ENCODE measurements at places on chromosomes 2 and 18.

GRCh38 chr2:18435426-18436037, 124.9 kb downstream of the RDH14 start:
- no peak for DNase-seq

GRCh38 chr2:128585706-128586105, 267.0 kb upstream of the HS6ST1 start:
- DNase-seq = no peak

GRCh38 chr2:226489775-226490541, 309.7 kb downstream of the IRS1 start:
- DNase-seq = no peak

- no peak for DNase-seq
Measured at GRCh38 chr2:117989854-117990438, 23.9 kb downstream of the CCDC93 start.

DNA sequence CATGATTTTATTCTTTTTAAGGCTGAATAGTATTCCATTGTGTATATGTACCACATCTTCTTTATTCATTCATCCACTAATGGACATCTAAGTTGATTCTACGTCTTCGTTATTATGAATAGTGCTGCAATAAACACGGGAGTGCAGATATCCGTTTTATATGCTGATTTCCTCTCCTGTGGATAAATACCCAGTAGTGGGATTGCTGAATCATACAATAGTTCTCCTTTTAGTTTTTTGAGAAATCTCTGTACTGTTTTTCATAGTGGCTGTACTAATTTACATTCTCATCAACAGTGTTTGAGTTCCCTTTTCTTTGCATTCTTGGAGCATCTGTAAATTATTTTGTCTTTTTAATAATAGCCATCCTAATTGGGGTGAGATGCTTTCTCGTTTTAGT, 114.5 kb downstream of the RGPD3 start:
- DNase-seq = no peak

DNA sequence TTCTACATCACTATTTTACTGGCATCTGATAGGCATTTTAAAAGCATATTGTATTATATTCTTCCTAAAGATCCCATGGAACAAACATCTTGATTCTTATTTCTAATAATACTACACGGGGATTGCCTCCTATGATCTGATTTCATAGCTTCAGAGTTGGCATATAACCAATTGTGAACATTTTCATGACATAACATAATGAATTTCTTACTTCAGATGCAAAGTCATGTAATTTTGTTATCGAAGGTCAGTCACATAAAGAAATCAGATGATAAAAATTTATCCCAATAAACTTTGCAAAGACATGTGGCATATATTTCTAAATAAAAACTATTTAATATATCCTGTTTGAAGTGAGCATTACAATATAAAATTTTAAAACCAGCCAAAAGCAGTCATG, 93.3 kb downstream of the COL5A2 start:
- no peak for DNase-seq

DNA sequence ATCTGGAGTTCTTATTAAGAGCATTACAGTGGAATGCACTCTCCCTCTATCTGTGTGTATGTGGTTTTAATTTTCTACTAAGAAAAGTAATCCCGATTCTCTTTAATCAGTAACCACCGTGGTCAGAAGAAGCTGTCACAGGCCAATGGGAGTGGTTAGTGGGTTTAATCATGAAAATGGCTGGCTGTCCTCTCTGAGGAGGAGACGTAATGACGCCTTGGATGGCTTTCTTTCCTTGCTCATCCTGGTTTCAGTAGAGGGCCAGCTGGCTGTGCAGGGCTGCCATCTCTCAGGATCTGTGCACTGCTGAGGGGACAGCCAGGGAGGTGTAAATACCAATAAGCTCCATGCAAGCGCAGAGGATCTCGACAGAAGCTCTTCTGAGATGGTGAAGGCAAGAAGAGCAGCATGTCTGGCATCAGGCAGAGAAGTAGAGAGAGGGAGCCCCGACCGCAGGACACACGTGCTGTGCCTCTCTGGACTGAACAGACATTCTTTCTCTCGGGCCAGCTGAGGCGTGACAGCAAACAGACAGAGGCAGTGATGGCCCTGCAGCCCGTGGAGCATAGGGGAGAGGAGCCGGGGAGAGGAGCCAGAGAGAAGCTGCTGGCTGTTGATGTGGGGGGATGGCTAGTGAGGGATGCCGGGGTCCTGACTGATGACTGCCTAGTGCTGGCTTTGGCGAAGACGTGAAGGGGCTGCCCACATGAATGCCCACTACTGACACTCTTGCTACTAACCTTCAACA, 65.1 kb upstream of the DAPL1 start:
- no peak for DNase-seq

GRCh38 chr18:36169938-36170337, 17.4 kb upstream of the MOCOS start:
- no peak for DNase-seq

GRCh38 chr2:17835516-17835915, 19.3 kb downstream of the MSGN1 start:
- no peak for DNase-seq

DNA sequence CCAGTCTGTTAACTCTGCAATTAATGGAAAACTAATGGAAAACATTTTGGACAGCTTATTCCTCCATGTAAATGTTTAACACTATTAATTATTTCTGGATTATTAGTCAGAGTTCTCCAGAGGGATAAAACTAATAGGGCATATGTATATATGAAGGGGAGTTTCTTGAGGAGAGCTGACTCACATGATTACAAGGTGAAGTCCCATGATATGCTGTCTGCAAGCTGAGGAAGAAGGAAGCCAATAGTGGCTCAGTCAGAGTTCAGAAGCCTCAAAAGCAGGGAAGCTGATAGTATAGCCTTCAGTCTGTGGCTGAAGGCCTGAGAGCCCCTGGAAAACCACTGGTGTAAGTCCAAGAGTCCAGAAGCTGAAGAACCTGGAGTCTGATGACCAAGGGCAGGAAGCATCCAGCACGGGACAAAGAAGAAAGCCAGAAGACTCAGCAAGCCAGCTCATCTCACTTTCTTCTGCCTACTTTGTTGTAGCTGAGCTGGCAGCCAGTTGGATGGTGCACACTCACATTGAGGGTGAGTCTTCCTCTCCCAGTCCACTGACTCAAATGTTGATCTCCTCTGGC, 136.0 kb downstream of the PTH2R start:
- no peak for DNase-seq

DNA sequence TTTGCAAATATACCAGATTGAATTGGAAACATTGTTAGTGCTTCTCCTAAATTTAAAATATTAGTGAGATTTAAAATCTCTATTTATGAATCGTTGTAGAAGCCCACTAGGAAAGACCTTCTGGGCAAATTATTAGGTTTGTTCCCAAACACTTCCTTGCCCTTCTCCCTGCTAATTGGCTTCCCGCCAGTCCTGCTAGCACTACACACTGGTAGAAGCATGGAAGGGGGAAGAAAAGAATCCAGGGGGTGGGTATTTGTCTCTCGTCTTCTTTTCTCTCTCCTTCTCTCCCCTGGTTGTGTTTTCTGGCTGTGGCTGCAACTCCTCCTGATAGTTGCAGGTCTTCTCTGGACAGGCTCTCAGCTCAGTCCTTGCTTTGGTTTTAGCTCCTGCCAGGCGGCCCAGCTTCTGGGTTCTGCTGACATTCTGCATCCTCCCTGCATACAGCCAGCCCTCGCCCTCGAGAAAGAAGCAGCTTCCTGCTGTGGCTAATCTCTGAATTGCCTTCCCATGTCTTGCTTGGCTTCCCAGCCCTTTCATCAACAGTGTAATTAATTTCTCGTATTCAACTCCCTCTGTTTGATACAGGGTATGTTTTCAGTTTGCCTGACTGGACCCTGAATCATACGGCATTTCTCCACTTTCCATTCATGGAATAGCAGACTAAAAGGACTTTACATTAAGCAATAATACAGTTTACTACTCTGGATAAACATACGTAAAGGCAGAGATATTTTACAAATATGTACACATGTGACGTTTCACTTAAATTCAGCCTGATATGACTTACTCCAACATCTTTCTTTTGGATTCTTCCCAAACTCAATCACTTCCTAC, 6.9 kb upstream of the PARD3B start:
- no peak for DNase-seq

DNA sequence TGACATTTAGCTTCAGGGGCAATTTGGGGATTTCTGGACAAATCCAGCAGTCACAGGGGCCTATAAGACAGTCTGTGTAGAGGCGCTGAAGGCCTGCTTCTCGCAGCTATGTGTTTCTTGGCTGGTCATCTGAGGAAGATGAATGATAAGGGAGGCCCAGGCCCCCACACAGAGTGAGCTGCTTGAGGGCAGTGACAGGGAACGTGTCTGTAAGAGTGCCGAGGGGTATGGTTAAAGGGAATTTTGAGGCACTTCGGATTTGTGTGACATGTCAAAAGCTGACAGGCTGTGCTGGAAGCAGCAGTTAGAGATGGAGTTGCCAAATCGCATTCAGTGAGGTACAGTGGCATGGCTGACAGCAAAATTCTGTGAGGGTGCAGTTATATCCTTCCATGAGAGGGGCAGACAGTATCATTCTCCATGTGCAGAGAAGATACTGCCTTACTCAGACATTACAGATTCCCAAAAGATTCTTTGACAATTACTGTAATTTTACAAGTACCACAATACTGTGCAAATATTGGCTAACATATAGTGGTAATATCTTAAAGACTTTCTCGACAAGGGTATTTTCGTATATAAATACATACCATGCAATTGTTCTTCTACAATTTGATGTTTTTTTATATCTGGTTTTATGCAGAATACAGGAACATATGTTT, 74.0 kb downstream of the CERS6 start:
- no peak for DNase-seq

DNA sequence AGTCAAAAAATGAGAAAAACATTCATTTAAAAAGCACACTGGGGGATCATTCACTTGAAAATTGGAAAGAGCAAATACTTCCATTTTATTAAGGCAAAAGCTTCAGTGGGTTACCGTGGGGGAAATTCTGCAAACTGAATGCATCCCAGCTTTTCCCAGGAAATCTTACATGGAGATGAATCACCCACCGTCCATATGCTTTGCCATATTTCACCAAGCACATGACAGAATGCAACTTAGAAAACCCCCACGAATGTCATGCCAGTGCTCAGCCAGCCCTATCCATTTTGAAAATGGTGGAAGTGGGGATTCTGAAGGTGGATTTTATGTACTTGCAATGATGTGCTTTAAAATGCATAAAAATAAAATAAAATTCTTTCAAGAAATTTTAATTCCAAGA, 485.5 kb upstream of the ID2 start:
- no peak for DNase-seq

DNA sequence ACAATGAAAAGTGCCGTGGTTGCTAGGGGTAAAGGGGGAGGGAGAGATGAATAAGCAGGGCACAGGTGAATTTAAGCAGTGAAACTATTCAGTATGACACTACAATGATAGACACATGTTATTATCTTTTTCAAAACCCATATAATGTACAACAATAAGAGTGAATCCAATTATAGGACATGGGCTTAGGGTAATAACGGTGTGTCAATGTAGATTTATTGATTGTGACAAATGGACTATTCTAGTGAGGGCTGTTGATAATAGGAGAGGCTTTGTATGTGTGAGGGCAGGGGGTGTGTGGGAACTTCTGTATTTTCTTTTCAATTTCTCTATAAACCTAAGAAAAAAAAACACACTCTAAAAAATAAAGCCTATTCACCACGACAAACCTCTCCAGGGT, 223.8 kb downstream of the RIT2 start:
- DNase-seq = no peak

- no peak for DNase-seq
Measured at GRCh38 chr2:17749753-17750438, 3.7 kb downstream of the SMC6 start.

DNA sequence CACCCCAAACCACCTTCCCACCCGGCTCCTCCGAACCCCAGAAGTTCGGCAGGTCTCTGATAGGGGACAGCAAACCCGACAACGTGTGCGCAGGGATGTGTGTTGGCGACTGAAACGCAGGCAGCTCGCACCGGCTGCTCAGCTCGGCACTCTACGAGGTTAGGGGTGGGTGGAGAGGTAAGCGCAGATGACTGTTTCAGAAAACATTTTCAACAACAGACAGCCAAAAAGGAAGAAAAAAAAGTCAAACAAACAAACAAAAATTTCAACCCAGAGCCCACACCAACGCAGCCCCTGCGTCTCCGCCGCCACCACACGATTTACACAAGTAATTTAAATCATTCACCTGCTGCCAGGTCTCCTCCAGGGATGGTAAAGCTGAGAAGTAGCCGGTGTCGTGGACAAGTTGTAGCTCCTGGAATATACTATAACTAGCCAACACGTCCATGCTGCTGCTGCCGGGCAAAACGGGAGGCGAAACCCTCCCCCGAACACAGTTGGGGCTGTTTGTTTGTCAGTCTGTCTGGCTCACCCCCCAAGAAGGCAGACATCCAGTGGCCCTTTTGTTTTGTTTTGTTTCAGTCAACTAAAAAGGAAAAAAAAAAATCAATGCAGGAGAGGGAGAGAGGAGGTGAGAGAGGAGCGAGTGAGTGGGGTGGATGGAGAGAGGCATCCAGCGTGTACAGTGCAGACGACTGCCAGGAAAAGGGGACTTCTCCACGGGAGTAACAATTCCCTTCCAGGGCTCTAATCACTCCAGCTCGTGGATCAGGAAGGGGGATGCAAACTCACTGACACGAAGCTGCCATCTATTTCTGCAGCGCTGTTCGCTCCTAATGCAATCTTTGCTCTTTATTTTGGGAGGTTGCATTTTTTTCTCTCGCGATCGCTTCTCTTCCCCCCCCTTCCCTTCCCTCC, at the start of gene KLF7:
Gene KLF7 (minus strand): TSS at position 828 of the 918 bp plus-strand sequence. CDS start 380 bp downstream, at position 448.
- DNase-seq = peak; percentile 52

DNA sequence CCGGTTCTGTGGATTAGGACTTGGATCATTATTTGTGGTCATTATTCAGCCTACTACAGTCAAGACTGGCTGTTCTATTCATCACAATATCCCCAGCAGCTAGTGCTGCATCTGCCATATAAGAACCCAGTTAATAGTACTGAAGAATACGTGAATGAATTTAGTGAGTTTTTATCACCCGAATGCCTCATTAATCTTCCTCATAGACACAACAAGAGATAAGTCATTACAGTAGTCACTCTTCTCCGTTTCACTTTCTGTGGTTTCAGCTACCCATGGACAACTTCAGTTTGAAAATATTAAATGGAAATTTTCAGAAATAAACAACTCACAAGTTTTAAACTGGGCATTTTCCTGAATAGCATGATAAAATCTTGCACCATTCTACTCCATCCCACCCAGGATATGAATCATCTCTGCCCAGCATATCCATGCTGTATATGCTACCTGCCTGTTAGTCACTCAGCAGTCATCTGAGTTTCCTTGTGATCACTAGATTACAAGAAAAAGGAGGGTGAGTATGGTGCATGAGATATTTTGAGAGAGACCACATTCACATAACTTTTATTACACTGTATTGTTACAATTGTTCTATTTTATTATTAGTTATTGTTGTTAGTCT, 363.7 kb upstream of the CHAC2 start:
- DNase-seq = no peak

GRCh38 chr2:97849881-97850528, 136.6 kb downstream of the ZAP70 start:
- DNase-seq = no peak

Measured in activated T-cell treated with anti-CD3 and anti-CD28 coated beads, Interleukin-2, amount 50 U/mL, for 4 hours (primary cell).